ENCODE measurements at places on chromosomes 3 and 15.

GRCh38 chr3:108293858-108294257 lies 2.5 kb upstream of the HHLA2 start:
- no peak for DNase-seq

DNA sequence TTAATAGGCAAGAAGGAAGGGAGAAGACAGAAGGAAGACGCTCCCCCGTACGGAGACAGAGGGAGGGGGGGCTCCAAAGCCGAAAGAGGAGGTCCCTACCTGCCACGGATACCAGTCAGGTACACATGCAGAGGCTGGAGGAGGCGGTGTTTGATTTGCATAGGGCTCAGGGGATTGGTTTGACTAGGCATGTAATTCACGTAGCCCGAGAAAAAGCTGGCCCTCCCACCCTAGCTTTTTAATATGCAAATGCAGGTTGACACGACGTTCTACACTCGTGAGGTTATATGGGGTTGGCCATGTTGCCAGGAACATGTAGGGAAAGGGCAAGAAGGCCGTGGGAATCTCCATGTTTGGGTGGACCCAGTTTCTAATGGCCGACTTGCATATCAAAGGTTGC lies 29.8 kb downstream of the ZNF592 start:
- no peak for DNase-seq

DNA sequence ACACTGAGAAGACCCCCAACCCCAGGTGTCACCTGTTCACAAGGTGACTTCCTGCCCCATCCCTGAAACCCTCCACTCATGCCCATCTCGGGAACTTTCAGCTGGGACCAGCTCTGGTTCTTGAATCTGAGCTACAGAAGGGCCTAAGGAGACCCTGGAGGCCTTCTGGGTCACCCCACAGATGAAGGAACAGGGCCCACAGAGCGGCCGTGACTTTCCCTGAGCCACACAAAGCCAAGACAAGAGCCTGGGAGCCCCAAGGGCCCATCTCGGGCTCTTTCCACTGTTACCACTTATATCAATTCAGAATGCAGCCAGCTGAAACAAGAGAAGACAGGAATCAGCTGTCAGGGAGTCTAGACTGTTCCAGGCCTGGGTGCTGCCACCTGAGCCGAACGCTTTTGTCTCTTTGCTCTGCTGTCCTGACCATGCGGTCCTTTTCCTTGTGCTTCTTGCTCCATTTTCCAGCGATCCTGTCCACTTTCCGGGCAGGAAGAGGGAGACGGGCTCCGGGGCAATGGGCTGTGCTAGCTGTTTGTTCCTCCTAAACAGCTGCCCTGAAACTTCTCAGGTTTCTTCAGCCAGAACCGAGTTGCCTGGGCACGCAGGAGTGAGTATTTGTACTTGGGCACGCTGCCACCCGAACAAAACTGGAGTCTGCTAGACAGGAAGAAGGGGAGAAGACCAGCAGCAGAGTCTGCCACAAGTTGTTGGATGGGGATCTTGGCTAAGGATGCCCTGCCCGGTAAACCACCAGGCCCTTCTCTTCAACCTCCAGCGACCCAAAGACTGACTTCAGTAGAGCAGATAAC lies 28.0 kb upstream of the PIGZ start:
- no peak for DNase-seq

GRCh38 chr3:16932877-16933276 lies 48.1 kb downstream of the PLCL2 start:
- DNase-seq, result no peak

DNA sequence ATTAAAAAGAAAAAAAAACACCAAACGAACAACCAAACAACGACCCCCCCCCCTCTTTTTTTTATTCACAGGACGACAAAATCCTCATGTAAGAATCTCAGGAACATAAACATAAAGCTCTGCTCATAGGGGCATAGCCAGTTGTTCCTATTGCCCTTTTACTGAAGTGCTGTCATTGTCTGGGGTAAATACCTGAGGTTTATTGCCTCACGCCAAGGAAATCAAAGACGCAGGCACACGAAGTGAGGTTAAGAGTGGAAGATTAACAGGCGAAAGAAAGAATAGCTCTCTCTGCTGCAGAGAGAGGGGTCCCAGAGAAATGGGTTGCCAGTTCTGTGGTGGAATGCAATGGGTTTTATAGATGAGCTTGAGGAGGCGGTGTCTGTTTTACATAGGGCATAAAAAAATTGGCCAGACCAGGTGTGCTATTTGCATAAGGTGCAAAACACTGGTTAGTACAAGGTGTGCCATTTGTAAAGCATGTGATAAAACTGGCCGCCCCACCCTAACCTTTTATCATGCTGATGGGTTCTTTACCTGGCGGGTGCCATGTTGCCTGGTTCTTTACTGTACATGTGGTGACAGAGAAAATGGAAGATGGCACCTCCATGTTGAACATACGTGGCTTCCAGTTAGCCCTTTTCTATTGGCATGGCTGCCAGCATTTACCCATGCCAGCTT lies 257.6 kb upstream of the ZPLD1 start:
- no peak for DNase-seq

GRCh38 chr15:90036343-90036742 lies 35.2 kb downstream of the ZNF710 start:
- no peak for DNase-seq

GRCh38 chr15:42608110-42608531 lies 32.7 kb downstream of the STARD9 start:
- DNase-seq, result no peak

DNA sequence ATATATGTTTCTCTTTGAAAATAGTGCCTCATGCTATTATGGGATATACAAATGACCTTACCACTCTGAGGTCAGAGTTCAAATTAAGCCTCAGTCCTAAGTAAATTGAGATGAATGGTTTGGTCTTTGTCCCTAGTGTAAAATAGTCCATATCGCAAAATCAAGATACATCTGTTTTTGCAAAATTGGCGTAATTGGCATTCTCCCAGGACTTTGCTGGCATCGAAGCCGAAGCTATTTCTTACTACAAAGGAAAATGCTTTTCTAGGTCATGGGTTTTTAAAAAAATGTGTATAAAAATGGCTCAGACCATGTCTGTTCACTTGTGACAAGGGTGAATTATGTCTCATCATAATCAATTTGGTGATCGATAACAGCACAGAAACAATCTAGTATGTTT lies 25.9 kb downstream of the ROBO2 start:
- peak; percentile 22 for DNase-seq

DNA sequence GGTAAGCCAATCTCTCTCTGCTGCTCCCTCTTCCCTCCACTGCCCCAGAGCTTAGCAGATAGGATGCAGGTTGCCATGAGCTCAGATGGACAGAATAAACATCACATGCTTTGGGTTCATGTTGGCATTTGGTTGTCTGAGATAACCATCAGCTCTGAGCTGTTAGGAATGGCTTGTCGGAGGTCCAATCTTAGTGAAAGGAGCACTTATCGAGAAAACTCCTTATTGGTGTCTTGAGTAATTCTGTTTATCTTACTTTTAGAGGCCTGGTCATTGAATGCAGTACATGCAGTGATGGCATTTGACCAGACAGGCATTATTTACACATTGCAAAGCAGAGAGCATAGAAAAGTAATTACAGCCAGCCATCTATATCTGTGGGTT lies 99.7 kb downstream of the CEMIP start:
- DNase-seq, result no peak

GRCh38 chr3:57826952-57827723 lies 71.0 kb downstream of the SLMAP start:
- DNase-seq, result no peak

DNA sequence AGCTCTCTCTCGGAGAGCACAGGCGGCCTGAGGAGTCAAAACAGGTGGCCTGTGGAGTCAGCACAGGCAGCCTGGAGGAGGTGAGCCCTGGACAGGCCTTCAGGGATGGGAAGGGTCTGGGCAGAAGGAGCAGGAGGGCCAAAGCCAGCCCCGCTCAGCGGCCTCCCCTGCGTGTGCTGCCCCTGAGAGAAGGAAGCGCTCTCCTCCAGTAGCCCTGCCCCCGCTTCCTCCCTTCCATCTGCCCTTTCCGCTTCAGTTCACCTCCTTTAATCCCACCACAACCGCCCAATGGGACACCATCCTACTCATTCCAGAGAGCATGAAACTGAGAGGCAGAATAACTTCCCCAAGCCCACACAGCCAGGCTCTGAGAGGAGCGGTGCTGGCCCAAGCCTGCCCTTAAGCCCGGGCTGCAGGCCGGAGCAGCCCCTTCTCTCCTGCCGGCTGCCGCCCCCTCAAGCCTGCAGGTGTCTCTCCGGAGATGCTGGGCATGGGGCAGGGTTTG lies 3.2 kb upstream of the NR2E3 start:
- DNase-seq, result no peak

- DNase-seq, result no peak
Observed at GRCh38 chr3:76063019-76063418, 277.7 kb upstream of the ZNF717 start.

Measured in NCI-H446 treated with DMSO at 0.1 percent for 48 hours (cell line).